ENCODE measurements at places on chromosomes 7 and 10. TPM values are rescaled to one million over a fixed set of nuclear protein-coding genes. Genes with fewer than 3 reads are reported as not detected.
A peak's percentile ranks its signal among the peaks of the same experiment; 100 is the strongest.

DNA sequence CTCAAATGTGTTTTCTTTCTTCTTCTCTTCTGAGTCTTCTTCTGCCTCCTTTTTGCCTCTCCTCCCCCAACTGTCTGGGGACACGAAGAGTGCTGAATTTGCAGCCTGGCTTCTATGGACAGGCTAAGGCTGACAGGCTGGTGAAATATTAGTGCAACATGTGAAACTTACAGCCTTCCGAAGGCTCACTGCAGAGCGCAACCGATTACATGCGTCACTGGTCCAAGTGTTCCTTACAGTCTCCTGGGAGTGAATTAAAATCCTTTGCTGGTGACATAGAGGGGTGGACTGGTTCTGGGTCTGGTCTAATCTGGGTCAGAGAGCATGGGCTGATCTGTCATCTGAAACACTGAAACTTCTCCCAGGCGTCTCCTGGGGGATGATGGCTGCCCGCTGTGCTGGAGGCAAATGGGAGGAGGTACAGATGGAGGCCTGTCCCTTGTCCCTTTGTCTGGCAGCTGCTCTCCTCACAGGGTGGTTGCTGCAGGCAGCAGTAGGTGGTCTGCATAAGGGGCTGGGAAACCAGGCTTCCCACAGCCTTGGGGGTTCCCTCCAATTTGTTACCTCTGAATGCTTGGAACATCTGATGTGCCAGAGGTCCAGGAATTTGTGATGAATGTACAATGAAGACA, 143.8 kb upstream of the BMPER start:
- DNase-seq = no peak

DNA sequence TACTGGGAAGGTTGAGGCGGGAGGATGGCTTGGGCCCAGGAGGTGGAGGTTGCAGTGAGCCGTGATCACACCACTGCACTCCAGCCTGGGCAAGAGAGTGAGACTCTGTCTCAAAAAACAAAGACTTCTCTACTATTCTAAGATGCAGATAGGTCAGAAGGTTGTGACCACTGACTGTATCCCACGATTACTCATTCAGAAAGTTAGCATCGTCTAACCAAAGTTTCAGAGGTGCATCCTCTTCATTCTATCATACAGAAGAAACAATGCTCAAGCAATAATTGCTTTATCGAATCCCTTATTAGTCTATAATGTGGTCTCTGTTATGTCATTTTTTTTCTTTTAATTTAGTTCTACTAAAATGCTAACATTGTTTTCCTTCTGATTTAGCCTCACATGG, 348.7 kb upstream of the LRGUK start:
- no peak for DNase-seq

GRCh38 chr7:133703547-133703946, 423.6 kb upstream of the LRGUK start:
- no peak for DNase-seq

- DNase-seq = no peak
Measured at GRCh38 chr7:95209276-95209675, 115.1 kb downstream of the PON1 start.

DNA sequence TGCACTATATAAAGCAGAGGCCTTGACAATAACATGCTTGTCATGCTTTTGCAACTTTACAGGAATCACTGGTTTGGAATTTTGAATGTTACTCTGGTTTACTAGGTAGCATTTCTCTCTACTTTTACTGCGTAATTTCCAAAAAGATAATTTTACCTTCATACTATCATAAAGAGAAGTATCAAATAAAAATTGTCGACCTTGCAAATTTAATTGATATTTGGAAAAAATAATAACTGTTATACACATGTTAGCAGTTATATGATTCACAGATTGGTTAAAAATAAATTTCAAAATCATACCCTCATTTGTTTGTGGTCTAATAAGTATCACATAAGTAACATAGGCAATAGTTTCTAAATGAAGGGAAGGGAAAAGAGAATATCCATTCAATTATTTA, 228.5 kb upstream of the CACNA2D1 start:
- DNase-seq = no peak

GRCh38 chr7:106731187-106731586, 70.2 kb upstream of the CCDC71L start:
- no peak for DNase-seq

- DNase-seq = peak; percentile 1
Measured at GRCh38 chr7:144738708-144739314, 97.0 kb downstream of the TPK1 start.

GRCh38 chr7:2087744-2088143, 145.0 kb downstream of the MAD1L1 start:
- no peak for DNase-seq

- no peak for DNase-seq
Measured at GRCh38 chr7:114102131-114102530, 183.3 kb upstream of the PPP1R3A start.

- DNase-seq = no peak
Measured at GRCh38 chr7:157132796-157133195, 5.9 kb upstream of the UBE3C start.

DNA sequence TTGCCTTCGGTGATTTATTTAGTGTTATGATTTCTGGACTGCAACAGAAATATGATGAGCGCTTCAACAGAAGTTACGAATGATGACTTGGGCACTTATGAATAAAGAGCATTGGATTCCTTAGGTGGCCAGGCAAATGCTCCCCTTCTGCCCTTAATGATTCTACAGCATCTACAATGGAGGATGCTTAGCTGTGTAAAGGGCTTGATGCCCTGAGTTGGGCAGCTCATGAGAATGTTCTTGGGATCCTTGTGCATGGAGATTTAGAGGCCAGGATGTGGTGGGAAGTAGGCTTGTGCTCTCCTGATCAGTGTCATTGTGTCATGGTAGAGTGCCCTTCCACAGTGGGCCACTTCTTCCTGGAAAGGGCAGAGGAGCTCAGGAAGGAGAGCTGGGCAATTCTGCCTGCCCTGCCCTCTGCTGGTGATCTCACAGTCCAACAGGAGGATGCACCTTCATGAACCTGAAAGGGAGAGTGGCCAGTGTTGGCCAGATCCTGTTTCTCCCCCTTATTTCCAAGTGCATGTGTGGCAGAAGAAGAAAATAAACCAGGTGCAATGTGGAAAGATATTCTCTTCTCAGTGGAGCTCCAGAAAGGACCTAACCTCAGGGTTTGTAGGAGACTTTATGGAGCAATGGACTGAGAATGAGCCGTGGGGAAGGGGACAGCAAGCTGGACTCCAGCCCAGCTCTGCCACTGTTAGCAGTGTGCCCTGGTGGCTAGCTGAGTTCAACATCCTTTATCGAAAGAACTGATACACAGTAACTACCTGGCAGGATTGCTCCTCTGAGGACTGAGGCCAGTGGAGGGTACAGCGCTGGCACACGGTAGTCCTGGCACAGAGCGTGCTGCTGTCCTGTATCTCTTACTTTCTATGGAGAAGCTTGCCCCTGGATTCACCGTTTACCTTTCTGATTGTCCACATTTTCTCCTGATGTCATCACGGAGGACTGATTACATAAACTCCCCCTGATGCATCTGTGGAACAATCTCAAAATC, 182.9 kb downstream of the BMPER start:
- DNase-seq = no peak

DNA sequence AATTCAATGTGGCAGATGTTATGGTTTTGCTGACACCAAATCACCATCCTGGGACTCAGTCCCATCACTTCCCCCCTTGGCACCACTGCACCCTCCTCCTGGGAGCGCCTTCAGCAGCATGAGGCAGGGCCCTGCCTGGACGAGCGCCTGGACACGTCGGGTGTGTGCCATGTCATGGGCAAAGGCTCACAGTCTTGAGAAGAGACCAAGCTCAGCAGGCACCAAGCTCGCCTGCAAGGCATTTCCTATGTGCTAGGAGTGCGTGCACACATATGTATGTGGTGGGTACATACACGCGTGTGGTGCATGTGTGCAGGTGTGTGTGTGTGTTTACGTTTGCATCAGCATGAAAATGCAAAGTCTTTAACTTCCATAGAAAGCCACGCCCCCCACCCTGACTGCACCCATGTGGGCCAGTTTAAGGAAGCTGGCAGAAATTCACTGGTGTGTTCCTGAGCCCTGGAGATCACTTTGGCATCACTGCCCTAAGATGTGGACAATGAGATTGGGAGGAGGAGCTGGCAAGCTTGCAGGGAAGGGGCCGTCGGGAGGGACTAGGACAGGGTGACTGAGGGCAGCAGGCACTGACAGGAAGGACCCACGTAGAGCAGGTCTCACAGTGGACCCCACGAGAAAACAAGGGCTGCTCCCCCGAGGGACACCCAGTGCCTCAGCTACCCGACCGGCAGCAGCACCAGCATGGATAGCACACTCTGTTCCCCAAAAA, 169.9 kb upstream of the PPP2R2D start:
- DNase-seq = no peak

GRCh38 chr7:113267271-113267670, 148.9 kb upstream of the SMIM30 start:
- DNase-seq = no peak

GRCh38 chr10:4427532-4427931, 398.5 kb upstream of the AKR1E2 start:
- DNase-seq = no peak

GRCh38 chr10:87918254-87918859, 54.9 kb downstream of the PTEN start:
- DNase-seq = no peak

- DNase-seq = no peak
Measured at GRCh38 chr7:894164-894867, 18.0 kb downstream of the GET4 start.

DNA sequence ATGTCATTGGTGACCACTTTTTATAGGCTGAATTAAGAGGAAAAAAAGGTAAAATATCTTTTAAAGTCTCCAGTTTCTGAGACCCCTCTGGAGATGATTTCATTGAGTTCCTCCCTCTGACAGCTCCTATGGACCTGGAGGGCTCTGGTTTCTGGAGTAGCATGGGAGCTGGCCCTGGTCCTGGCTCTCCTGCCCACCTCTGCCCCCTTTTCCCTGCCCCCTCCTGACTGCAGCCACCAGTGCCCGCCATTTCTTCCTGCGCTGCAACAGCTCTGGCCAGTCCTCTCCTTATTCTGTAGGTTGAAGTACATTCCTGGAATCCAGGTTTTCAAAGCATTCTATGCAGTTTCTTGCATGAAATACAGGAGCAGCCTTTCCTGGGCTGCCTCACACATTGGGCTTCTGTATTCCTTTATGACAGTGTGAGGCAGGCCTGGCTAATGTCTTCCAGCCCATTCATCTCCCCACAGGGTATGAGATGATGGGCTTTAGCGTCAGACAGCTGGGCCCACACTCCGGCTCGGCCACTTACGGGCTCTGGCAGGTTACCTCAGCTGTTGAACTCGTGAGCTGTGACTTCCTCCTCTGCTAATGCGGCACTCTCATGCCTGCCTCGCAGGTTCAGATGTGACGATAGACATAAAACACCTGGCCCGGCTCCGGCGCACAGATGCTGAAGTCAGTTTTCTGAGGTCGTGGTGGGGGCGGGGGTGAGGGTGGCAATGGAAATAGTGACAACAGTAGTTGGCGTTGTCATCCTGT, 101.7 kb downstream of the MGMT start:
- no peak for DNase-seq

DNA sequence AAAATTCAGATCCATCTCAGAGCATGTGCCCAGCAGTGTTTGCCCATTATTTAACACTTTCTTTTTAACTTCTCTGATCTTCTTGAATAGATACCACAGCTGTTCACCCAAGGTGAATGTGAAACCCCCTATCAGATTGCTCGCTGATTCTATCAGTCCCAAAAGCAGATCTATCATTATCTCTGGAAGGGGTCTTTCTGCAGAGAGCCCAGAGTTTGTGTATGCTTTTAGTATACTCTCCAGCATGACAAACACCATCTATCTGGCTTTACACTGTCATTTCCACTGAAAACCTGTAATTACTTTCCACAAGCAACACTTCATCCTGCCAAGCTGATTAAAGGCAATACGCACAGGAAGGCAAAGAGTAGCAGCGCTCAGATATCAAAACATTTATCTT, 168.2 kb downstream of the CACNA2D1 start:
- DNase-seq = no peak

DNA sequence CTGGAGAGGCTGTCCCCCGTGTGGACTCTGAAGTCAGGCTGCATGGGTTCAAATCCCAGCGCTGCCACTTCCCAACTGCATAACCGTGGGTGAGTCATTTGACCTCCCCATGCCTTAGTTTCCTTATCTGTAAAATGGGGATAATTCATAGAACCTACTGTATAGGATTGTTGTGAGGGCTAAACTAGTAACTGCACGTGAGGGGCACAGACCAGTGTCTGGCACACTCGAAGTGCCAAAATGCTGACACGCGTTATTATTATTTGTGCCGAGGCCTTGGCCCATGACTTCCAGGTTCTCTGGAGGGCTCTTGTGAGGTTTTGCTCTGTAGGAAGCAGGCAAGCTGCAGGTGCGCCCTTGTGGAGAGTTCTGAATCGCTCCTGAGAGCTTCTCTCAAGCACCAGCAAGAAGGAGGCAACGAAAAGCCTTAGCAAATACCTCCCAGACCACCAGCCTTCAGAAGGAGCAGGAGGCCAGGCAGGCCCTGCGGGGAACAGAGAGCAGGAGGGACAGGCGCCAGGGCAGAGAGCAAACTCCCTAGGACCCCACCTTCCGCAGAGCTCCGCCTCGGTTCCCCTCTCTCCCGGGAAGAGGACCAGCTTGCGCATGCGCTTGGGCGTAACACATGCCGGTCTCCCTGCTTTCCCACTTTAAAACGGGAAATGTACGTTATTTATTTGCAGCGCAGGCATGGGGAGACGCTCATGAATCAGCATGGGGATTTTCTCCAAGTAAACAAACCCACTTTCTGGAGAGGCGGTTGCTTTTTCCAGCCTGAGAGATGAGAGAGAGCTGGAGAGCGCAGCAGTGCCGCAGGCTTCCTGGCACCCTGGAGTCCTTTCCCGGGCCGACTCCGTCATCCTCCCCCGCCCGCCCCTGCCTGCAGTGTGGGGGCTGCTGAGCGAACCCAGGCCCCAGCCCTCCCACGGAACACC, 39.6 kb downstream of the SORCS3 start:
- no peak for DNase-seq

Gene IFIT2
- total RNA-seq = 3.4 TPM

Gene GPR146
- total RNA-seq = 2.7 TPM

Gene TET1
- 41.6 TPM for total RNA-seq

Gene PAX4
- total RNA-seq = not detected

Gene FGFBP3
- 23.3 TPM for total RNA-seq

Gene ANKRD61
- total RNA-seq = not detected

Gene FGL2
- total RNA-seq = 19.1 TPM

Gene SLC13A4
- 2.4 TPM for total RNA-seq

Gene MAGI2
- 101 TPM for total RNA-seq

Gene NYAP1
- total RNA-seq = 18.2 TPM

Gene HOXA2
- not detected for total RNA-seq
